ENCODE measurements at places on chromosomes 5 and 9. TPM values are rescaled to one million over a fixed set of nuclear protein-coding genes. Genes with fewer than 3 reads are reported as not detected.
A peak's percentile ranks its signal among the peaks of the same experiment; 100 is the strongest.

DNA sequence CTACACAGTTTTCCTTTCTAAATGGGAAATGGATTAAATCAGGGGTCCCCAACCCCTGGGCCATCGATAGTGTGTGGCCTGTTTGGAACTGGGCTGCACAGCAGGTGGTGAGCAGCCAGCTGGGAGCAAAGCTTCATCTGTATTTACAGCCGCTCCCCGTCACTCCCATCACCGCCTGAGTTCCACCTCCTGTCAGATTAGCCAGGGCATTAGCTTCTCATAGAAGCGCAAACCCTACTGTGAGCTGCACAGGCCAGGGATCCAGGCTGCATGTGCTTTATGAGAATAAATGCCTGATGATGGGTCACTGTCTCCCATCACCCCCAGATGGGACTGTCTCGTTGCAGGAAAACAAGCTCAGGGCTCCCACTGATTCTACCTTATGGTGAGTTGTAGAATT, 41.2 kb upstream of the FLT4 start:
- H3K27ac ChIP-seq = no peak overlapping the region
- H3K36me3 ChIP-seq = no peaks in the 10 kb centered on the region
- H3K27me3 ChIP-seq = peaks cover 60% of the 10 kb centered on the region
- H3K4me1 ChIP-seq = no peaks in the 10 kb centered on the region
- DNase-seq = no peak

GRCh38 chr9:25960178-25960577, 281.9 kb upstream of the TUSC1 start:
- DNase-seq = no peak
- H3K4me1 ChIP-seq = peaks cover 3% of the 10 kb centered on the region
- H3K36me3 ChIP-seq = no peaks in the 10 kb centered on the region
- no peak overlapping the region for H3K4me3 ChIP-seq
- peaks cover 16% of the 10 kb centered on the region for H3K27me3 ChIP-seq
- no peak overlapping the region for H3K27ac ChIP-seq

- no peak overlapping the region for H3K27ac ChIP-seq
- H3K27me3 ChIP-seq = no peaks in the 10 kb centered on the region
These were observed 60.8 kb downstream of the AOPEP start for GRCh38 chr9:94787266-94787665.

- H3K36me3 ChIP-seq = no peaks in the 10 kb centered on the region
- no peak overlapping the region for H3K4me3 ChIP-seq
- DNase-seq = no peak
These were observed 52.1 kb downstream of the IL31RA start for GRCh38 chr5:55903121-55903701.

DNA sequence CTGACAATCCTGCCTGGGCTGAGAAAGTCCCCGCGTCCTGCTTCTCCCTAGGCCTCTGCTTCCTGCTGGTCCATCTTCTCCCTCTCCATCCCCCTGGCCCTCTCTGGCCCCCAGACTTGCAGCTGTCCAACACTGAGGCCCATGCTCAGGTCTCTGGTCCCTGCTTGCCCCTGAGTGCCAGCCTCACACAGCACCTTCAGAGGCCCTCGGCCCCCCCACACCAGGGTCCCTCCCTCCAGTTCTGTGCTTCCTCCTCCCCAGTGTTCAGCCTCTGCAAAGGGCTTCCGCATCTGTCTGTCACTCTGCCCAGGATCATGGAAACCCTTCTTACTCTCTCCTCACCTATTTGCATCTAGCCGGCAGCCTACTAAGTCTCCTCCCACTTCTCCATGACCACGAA, 62.4 kb upstream of the CTSL start:
- H3K27me3 ChIP-seq = no peaks in the 10 kb centered on the region
- H3K27ac ChIP-seq = peak overlapping the region; percentile 84
- H3K4me3 ChIP-seq = no peak overlapping the region
- no peak for DNase-seq
- peaks cover 35% of the 10 kb centered on the region for H3K36me3 ChIP-seq

DNA sequence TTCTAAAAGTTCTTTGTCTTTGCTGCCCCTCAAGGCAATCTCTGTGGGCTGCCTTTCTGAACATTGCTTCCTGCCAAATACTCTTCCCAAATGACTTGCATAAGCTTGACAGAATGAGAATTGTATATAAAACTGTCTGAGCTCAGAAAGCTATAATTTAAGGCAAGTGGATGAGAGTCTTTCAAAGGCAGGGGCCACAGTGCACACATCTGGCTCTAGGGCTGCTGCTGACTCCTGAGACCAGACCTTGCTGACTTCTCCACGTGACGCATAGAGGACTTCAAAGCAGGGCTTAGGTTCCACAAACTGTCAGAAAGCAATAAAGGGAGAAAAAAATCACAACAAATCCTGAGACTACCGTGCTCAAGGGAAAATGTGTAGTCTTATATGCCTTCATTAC, 79.4 kb upstream of the DIRAS2 start:
- no peaks in the 10 kb centered on the region for H3K36me3 ChIP-seq
- H3K27me3 ChIP-seq = peaks cover 7% of the 10 kb centered on the region
- no peak overlapping the region for H3K4me3 ChIP-seq
- H3K27ac ChIP-seq = no peak overlapping the region
- DNase-seq = no peak
- H3K4me1 ChIP-seq = no peaks in the 10 kb centered on the region

GRCh38 chr5:160702934-160703333, 149.1 kb downstream of the ATP10B start:
- no peaks in the 10 kb centered on the region for H3K4me1 ChIP-seq
- no peaks in the 10 kb centered on the region for H3K27me3 ChIP-seq
- no peak overlapping the region for H3K27ac ChIP-seq

DNA sequence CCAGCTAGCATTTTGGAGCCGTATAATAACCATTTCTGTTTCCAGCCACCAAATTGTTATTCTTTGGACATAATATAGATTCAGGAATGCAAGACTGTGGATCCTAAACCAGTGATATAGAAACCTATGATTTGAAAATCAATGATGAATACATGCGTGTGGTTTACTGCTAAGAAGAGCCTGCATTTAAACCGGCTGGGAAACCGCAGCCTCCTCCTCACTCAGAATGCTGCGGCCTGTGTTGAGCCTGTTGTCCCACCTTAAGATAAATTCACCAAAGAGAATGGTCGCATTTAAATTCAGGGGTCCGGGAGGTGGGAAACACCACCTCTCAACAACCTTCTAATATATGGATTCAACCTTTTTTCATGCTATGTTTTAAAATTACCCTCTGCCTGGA, 148.0 kb downstream of the MEF2C start:
- no peak overlapping the region for H3K4me3 ChIP-seq
- H3K4me1 ChIP-seq = peaks cover 16% of the 10 kb centered on the region
- H3K27me3 ChIP-seq = no peaks in the 10 kb centered on the region
- DNase-seq = no peak
- H3K36me3 ChIP-seq = peaks cover 5% of the 10 kb centered on the region
- H3K27ac ChIP-seq = no peak overlapping the region

DNA sequence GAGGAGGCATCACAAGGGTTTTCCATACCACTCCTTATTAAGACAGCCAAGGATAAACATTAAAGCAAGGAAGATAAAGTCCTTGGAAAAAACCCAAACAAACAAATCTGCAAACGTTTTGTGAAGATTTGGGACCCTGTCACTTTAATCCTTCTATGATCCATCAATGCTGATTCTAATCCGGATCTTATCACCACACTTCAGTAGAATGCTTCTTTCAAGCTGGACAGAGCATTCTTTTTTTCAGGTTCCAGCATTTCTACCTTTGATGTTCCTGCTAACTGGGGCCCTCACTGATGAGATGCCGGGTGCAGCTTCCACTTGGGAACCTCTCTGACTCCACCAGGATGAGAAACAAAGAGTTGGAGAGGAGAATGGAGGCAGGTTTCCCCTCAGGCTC, 132.8 kb upstream of the SHB start:
- peaks cover 11% of the 10 kb centered on the region for H3K27me3 ChIP-seq
- DNase-seq = no peak

GRCh38 chr9:121499427-121500164, at the start of gene GGTA1:
TSS of gene GGTA1 (minus strand) at chr9:121499844. CDS start at chr9:121467922, 31,922 bp downstream.
- H3K27me3 ChIP-seq = peaks cover 12% of the 10 kb centered on the region
- peak within 1 kb of the TSS; percentile 86 for H3K4me3 ChIP-seq
- peaks cover 6% of the 10 kb centered on the region for H3K36me3 ChIP-seq
- peak; percentile 77 for DNase-seq
- H3K27ac ChIP-seq = peak within 1 kb of the TSS; percentile 77

GRCh38 chr5:56164376-56164775, 68.8 kb downstream of the ANKRD55 start:
- DNase-seq = no peak
- H3K4me1 ChIP-seq = peaks cover 45% of the 10 kb centered on the region
- H3K27ac ChIP-seq = no peak overlapping the region
- no peaks in the 10 kb centered on the region for H3K27me3 ChIP-seq

DNA sequence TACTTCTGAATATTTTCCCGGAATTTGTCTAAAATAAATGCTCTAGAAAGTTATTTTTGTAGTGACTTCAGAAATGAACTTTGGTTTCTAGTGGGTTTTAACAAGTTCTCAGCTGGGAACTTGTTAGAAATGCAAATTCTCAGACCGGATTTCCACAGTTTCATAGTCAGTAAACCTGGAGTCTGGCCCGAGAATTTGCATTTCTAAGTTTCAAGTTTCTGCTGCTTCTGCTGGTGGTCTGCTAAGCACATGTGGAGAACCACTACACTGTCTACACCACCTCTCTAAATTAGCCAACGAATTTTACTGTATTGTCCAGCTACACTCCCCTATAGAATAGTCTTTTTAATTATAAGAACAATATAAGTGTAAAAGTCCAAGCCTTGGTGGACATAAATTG, 208.0 kb downstream of the CHSY3 start:
- no peaks in the 10 kb centered on the region for H3K36me3 ChIP-seq
- no peak overlapping the region for H3K4me3 ChIP-seq
- H3K4me1 ChIP-seq = peaks cover 59% of the 10 kb centered on the region
- no peak overlapping the region for H3K27ac ChIP-seq
- no peak for DNase-seq
- H3K27me3 ChIP-seq = no peaks in the 10 kb centered on the region

GRCh38 chr9:22169243-22169642, 160.1 kb upstream of the CDKN2B start:
- no peak for DNase-seq
- peaks cover 52% of the 10 kb centered on the region for H3K4me1 ChIP-seq
- H3K27ac ChIP-seq = peak overlapping the region; percentile 83
- no peaks in the 10 kb centered on the region for H3K36me3 ChIP-seq
- no peak overlapping the region for H3K4me3 ChIP-seq

GRCh38 chr9:136741883-136742571, 713 bp downstream of the LCN10 start:
- H3K27ac ChIP-seq = no peak overlapping the region
- peaks cover 8% of the 10 kb centered on the region for H3K27me3 ChIP-seq
- H3K36me3 ChIP-seq = no peaks in the 10 kb centered on the region
- no peak for DNase-seq
- no peaks in the 10 kb centered on the region for H3K4me1 ChIP-seq

DNA sequence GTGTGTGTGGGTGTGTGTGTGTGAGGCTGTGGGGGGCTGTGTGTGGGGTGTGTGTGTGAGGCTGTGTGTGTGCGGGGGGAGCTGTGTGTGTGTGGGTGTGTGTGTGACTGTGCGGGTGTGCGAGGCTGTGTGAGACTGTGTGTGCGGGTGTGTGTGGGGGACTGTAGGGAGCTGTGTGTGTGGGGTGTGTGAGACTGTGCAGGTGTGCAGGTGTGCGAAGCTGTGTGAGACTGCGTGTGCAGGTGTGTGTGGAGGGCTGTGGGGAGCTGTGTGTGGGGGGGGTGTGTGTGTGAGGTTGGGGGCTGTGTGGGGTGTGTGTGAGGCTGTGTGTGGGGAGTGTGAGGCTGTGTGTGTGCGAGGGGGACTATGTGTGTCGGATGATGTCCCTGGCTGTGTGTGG, 23.2 kb downstream of the AHRR start:
- H3K36me3 ChIP-seq = peaks cover 6% of the 10 kb centered on the region
- peaks cover 21% of the 10 kb centered on the region for H3K4me1 ChIP-seq
- no peak overlapping the region for H3K4me3 ChIP-seq
- no peaks in the 10 kb centered on the region for H3K27me3 ChIP-seq
- H3K27ac ChIP-seq = no peak overlapping the region

DNA sequence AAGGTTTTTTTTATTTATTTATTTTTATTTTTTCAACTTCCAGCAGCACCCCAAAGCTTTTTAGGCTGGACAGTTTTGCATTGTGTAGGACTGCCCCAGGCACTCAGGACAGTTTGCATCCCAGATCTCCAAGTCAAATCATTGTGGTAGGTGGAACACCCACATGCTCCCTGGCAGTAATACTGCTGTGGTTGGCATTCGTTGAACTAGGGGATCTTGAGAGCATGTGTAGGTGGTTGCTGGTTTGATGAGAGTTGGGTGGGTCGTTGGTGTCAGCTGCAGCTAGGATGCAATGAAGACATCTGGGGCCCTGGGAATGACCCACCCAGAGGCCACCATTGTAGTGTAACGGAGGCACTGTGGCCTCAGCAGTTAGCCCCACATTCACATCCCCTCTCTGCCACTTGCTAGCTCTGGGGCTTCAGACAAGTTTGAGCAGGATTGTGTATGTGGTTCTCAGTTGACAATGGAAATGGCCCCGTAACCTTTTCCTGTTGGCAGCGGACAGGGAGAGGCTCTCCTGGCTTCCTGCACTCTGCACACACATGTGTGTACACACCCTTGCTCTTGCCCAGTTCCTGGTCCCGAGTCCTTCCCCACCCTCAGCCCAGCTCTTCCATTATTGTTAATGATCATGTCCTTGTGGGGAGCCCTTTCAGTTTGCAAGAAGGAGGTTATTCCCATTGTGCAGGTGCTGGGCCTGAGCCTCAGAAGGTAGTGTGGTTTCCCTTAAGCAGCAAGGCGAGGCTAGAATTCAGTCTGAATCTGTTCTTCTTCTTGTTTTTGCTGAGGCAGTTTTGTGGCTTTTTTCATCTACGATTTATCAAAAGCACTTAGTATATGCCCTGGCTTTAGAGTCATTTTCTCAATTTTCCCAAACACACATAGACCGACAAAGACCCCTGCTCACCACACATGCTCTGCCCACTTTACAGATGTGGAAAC, 46.5 kb downstream of the PPARGC1B start:
- H3K27ac ChIP-seq = no peak overlapping the region
- H3K4me3 ChIP-seq = no peak overlapping the region
- H3K36me3 ChIP-seq = peaks cover 2% of the 10 kb centered on the region
- peaks cover 9% of the 10 kb centered on the region for H3K4me1 ChIP-seq

DNA sequence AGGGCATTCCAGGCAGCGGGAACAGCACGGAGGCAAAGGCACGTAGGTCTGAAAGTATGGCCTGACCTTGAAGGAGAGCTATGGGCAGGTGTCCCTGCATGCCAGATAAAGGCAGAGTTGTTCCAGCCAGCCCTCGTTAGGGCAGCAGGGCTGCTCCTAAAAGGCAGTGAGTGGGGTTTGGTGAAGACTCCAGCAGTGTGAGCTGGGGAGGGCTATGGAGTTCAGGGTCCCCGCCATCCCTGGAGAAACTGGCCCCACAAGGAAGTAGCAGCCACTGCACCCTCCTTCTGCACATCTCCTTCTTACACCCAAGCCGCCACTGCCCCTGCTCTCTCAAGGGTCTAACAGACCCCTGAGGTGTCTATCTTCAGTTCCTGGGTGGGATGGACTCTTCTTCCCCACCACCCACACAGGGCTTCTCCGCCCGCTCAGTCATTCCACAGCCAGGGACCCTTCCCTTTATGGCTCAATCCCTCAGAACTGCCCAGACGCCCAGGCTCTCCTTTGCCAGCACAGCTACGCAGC, 1.4 kb downstream of the AKNA start:
- peak overlapping the region; percentile 93 for H3K4me3 ChIP-seq
- DNase-seq = no peak
- peaks cover 83% of the 10 kb centered on the region for H3K4me1 ChIP-seq
- H3K27ac ChIP-seq = peak overlapping the region; percentile 95
- peaks cover 1% of the 10 kb centered on the region for H3K36me3 ChIP-seq

B4GALT1 gene
- total RNA-seq = 83.5 TPM

FAT2 gene
- 2.2 TPM for total RNA-seq

ARL10 gene
- total RNA-seq = 37.8 TPM

RFX3 gene
- total RNA-seq = 4.0 TPM

THG1L gene
- total RNA-seq = 9.2 TPM

MZB1 gene
- not detected for total RNA-seq

EXOSC3 gene
- 22.8 TPM for total RNA-seq
